ENCODE measurements at places on chromosomes 4 and X.

DNA sequence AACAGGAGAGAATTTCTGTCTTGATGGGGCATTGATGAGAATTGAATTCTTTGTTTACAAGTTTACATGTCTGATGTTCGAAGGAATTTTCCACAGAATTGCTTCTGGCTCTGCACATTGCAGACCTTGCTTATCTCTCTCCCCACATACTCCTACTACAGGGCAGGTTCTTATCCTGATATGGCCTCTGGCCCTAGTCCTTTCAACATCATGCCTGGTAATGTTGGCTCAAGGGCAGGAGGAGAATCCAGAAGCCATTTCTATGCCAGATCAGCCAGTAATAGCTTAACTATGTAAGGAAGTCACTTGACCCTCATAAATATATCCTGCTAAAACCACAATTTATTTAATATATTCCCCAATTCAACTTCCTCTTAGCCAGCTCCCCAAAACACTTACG, 24.3 kb upstream of the TSPAN5 start:
- DNase-seq, result no peak

DNA sequence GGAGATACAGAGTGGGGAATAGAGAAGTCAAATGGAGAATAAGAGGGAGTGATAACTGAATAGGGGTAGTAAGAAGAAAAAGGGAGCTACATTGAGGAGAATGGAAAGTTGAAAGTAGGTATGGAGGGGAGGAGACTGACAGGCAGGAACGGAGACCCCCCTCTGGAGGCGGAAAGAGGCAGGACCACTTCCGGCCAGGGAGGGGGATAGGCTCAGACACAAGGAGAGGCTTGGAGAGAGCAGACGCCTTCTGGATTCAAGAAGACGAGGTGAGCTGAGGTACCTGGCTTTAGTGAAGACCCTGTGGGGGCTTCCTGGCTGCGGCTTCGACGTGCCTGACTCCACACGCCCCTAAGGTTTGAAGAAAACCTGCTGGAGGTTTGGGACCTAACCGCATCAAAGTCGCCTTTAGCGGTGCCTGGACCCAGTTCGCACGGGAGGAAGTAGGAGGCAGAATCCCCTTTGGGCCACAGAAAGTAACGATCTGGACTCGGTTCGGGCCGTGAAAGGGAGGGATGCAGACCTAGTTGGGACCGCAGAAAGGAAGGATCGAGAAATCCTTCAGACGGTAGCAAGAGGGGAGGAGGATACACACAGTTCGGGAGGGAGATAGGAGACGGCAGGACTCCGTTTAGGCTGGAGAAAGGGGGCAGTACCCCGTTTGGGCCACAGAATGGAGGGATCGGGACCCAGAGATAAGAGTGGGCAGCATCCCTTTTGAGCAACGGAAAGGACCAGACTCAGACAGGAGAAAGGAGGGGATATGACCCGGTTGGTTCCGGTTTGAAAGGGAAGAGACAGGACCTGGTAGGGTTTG, at the start of gene TRO:
TSS of gene TRO (plus strand) at position 215 of the 817 bp plus-strand sequence. CDS start 1,423 bp downstream, outside the sequence.
- DNase-seq, result no peak

GRCh38 chrX:102659790-102660757, 8.8 kb downstream of the GPRASP1 start:
- peak; percentile 81 for DNase-seq

DNA sequence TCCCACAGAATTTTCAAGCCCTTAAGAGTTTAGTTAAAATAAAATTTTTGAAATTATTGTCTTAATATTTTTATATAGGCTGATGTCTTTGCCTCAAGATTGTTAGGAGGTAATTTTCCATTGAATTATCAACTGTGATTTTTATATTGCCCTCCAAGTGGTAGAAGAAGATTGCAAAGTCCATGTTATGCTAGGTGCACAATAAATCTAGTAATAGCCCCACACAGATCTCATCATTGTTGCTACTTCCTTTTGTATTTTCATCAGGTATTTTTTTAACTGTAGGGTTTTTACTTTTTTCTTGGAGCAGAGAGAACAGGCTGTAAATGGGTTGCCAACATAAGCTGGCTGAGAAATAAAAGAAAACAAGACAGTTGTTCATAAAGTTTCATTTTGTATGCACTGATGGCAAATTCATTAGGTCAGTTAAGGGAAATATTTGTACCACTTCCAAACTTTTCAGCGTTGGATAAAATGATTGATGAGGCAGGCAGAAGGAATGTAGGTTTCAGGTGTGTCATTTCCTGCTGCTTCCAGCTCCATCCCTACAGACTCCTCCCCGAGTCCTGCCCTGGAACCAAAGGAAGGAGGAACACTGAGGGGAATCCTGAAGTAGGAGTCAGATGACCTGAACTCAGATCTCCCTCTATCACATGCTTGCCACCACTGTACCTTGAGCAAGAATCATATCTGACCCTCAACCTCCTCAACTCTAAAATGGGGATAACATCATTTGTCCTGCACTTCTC, 105.5 kb downstream of the PRRG1 start:
- no peak for DNase-seq

- no peak for DNase-seq
These were observed 15.3 kb downstream of the GRIA3 start for GRCh38 chrX:123199338-123199737.

GRCh38 chr4:120007191-120007871, 59.3 kb downstream of the MAD2L1 start:
- DNase-seq, result no peak

- DNase-seq, result no peak
These were observed 40.6 kb upstream of the SERTM2 start for GRCh38 chrX:111470681-111471403.

- DNase-seq, result no peak
These were observed 31.6 kb downstream of the CTBP1 start for GRCh38 chr4:1217366-1217765.

GRCh38 chr4:98659106-98659592, 738 bp upstream of the TSPAN5 start:
- no peak for DNase-seq

GRCh38 chrX:9532349-9532748, 67.5 kb downstream of the TBL1X start:
- DNase-seq, result no peak

DNA sequence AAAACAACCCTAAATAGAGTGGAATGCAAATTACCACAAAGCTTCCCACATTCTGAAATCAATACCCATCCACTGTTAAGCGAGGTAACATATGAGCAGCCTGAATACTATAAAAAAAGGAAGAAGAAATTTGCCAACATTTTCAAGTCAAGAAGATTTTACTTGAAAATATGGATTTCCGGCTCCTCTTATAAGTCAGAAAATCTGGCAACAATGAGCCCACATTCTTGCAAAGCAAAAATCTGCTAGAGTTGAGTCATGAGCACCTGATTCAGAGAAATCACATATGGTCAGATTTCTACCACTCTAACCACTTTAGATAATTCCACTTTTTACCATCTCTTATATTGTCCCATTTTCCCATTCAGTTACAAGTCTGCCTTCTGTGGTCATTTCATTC, 395.7 kb downstream of the DTHD1 start:
- DNase-seq, result no peak

- DNase-seq, result no peak
These were observed 6.2 kb downstream of the CSF2RA start for GRCh38 chrX:1274786-1275185.

DNA sequence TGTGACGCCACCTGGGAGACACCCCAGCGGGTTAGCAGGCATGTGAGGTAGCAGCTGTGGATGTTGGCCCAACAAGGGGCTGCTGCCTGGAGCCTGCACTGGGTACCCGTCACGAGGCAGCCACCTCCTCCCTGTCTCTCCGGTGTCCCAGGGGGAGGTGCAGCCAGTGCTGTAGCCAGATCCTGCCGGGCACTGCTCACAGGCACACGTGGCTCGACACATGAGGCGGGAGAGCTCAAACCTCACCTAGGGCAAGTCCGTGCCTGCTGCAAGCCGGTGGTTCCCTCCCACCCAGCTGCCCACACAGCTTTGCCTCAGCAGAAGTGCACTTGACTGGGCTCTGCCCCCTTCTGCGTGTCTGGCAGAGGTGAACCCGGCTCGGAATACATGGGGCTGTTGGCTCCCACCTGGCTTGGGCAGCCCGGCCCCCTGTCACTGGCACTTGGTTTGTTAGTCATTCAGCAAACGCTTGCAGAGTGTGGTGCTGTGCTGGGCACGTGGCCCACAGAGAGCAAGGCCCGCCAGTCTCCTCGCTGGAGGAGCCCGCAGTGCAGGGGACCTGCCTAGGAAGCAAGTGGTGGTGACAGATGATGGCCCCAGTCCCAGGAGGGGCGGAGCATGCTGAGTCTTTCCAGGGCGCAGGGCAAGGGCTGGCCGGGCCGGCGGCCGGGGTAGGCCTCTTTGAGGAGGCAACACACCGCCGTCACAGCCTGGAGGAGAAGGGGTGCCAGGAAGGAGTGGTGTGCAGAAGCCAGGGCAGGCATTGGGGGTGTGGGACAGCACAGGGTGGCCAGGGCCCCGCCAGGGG, 10.1 kb upstream of the SH3TC1 start:
- no peak for DNase-seq

DNA sequence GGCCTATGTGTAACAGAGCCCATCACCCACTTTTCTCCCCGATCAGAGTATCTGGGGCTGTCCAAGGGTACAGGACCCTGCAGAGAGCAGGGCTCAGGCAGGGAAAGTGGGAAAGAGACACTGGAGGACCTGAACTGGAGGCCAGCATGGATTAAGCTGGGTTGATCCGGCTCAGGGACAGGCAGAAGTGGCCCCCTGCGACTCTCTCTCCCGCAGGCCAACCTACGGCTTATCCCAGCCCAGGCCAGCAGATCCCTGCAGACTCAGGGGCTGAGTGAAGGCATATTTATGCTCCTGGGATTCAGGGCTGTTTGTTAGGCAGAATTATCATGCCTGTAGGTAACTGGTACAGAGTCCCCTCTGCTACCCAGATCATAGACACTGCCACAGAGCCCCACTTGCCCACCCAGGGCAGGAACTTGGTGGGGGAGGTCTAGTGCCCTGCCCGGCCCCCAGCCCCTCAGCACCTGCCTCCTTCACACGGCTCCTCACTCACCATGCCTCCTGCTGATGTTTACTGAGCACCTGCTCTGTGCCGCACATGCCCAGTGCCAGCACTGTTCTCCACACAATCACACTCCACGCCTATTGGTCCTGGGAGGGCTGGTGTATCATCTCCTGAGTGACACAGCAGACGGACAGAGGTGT, 87.3 kb downstream of the ADRA2C start:
- no peak for DNase-seq

DNA sequence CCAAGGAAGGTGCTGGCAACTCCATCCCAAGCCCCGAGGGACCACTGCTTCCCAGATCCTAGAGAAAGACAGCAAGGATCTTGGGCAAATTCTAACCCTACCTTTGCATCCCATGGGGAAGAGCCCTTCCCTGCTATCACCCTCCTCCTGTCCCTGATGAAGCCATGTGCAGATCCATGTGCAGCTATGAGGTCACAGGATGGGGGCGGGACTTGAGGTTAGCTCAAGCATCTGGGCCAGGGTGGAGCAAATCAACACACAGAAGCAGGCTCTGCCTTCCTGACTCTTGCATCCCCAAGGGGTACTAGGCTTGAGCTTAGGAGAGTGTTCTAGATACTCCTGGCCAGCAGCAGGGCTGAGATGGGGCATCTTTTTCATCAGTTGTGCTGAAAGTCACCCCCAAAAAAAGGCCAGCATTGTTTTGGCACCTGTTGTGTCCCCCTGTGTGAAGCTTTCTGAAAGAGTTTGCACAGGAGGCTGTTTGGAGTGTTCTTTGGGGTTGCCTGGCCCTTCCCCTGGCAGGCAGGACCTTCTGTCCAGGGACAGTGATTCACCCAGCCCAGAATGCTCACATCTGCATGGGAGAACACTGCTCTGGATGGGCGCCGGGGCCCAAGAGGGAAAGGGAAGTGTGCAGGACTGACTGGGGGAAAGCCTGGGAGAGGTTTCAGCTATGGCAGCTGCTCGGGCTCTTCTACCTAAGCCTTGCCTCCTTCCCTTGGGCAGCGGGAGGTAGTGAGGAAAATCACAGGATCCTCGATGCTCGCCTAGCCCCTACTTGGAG, 50.8 kb downstream of the PRPS1 start:
- DNase-seq, result peak; percentile 44

- no peak for DNase-seq
These were observed 186.1 kb downstream of the ENOX2 start for GRCh38 chrX:130716781-130717413.

GRCh38 chr4:8642651-8643321, 50.2 kb downstream of the CPZ start:
- no peak for DNase-seq

- no peak for DNase-seq
These were observed 375.6 kb downstream of the PDGFC start for GRCh38 chr4:156596026-156596425.

DNA sequence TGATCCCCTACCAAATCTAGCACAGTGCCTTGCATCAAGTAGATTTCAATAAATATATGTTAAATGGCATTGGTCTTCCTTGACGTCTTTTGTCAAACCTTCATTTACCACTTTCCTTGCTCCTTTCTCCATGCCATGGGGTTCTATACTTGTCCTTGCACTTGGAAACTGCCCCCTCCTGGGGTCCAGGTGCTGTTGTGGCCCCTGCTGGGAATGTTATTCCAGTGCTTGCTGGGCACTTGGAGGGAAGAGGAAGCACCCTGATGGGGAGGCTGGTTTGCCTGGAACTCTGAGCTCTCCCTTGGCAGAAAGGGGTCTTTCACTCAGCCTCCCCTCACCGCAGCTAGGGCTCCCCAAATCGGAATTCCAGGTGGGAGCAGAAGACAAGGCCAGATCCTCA, 18.9 kb downstream of the ZNF275 start:
- no peak for DNase-seq

- no peak for DNase-seq
These were observed 53.5 kb upstream of the PCDH10 start for GRCh38 chr4:133095591-133095990.

DNA sequence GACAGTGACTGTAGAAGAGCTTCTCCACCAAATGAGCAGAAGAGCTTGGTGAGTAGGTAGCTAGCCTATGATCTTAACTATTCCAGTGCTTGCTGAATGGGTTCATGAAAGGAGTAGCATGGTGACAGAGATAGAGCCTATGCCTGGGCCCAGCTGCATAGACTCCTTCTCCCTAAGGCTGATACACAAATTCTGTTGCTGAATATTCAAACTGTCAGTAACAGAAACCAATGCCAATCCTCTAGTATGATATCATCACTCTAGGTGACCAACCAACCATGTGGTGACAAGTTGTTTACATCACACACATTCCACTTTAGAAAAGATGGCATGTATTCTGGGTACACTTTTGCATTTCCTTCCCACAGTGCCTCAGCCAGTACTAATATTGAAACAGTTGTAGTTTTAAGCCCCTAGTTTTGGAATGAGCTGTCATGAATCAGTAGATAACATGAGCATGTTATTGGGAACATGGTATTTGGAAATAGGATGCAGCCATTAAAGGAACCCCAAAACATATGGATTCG, 103.4 kb upstream of the GRXCR1 start:
- DNase-seq, result no peak

GRCh38 chr4:75512386-75513211, 1.6 kb downstream of the RCHY1 start:
- no peak for DNase-seq
